ENCODE measurements at places on chromosomes 7 and 10. TPM values are rescaled to one million over a fixed set of nuclear protein-coding genes. Genes with fewer than 3 reads are reported as not detected.

DNA sequence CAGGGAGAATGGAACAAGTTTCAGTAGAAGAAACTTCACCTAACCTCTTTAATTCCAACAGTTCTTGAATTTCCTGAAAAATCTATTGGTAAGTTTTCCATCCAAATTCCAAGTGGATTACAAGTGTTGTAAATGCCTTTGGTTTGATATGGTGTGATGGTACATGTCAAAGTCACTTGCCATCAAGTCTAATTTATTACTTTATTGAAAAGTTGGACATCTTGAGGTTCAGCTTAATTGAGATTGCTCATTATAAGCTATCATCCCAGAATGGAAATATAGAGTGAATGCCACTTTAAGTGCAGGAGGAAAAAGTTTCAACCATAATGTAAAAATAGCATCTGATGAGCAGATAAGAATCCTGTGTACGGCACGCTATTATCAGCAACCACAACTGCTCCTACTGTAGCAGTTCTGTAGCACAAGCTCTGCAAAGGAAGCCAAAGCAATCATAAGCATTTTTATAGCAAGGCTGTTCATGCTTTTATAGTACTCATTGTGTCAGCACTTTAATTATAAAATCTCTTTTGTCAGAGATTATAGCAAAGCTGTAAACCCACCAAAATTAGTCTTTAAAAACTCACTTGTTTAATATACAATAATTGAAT is 991.8 kb upstream of the PHF14 start:
- no peak for DNase-seq

DNA sequence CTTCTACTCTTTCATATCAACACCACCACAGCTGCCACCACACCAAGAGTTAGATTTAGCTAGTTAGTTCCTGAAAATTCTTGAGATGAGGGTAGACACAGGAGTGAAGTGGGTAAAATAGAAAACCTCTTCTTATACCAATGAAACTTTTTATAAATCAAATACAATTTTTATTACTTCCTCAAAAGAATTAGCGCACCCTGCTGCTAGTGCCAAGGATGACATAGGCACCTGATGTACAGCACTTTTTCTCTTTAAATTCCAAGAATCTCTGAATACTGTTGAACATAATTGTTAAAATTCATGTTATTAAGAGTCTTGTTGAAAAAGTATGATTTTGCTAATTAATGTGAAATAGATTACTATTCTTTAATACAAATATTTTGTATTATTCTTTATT is 11.4 kb downstream of the ZWINT start:
- no peak for DNase-seq

DNA sequence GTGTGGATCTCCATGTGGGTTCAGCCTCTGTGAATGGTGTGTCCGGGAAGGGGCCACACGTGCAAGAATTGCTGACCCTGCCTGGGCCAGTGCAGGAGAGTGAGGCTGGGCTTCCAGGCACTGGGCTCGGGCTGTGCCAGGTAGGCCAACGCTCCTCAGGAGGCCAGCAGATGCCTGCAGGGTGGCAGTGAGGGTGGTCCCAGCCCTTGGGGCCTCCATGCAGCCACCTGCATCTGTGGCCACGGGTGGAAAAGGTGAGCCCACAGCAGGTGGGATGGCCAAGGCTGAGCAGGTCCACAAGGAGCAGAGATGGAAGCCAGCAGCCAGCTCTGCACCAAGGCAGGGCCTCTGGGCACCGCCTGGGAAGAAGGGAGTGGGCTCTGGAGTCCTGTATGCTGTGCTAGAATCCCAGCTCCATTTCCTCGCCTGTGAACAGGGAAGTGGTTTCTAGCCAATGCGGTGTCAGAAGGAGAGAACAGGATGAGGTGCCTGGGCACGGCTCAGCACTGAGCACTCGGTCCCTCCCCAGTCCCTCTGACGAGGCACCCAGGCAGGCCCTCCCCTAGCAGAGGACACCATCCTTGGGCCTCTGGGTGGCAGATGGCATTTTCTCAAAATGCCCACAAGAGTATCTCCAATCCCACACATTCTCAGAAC is 31.1 kb upstream of the RET start:
- DNase-seq, result no peak

Gene INMT
- 0.08 TPM for total RNA-seq

- no peak for DNase-seq
Observed at GRCh38 chr10:115045499-115045898, 47.7 kb upstream of the ATRNL1 start.

Gene GOLGA7B
- 0.03 TPM for total RNA-seq

DNA sequence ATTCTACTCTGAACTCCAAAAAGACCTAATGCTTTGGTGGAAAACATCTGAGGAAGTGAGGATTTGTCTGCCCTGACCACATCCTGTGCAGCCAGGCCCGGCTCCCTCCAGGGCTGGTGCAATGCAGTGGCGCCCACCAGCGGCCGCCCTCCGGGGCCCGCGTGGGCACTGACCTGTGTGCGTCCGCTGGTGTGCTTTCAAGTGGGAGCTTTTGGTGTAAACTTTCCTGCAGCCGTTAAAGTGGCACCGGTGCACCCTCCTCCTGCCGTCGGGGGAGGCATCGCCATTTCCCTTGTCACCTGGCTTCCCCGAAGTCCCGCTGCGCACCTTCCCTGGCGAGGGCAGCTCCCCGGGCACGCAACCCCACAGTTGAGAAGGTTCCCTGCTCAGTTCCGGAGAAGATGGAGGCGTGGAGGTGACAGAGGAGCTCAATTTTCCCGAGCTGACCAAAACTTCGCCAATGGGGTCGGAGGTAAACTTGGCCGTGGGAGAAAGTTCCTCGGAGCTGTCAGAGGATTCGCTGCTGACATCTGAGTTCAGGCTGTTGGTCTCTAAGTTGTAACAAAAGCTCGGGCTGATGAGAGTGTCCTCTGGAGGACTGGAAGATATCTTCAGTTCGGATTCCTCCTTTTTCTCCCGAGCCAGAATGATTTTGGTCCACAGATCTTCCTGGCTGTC is 3.4 kb downstream of the KLF6 start:
- peak; percentile 67 for DNase-seq

Gene PILRA
- 0.18 TPM for total RNA-seq

Gene NUPR2
- total RNA-seq, result not detected

Gene ITIH5
- 16.3 TPM for total RNA-seq

DNA sequence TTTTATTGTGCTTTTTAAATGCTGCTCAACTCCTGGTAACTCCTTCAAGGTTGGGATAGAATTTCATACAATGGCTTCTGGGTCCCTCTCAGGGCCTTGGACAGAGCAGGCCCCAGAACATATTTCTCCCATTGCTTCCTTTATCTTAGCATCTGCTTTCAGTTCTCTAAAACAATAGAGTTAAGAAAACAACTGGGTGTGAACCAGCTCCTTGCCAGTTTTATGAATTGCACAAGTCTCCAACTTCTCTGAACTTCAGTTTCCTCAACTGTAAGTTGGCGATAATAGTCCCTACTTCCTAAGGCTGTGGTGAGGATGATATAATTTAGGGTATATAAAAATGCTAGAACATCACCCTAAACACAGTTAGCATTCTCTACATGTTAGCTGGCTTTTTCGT is 77.0 kb upstream of the INHBA start:
- no peak for DNase-seq

- DNase-seq, result peak; percentile 37
Observed at GRCh38 chr10:24208661-24209431, at the start of gene KIAA1217. TSS of gene KIAA1217 (plus strand) at chr10:24209138. CDS start at chr10:24209194, 56 bp downstream.

DNA sequence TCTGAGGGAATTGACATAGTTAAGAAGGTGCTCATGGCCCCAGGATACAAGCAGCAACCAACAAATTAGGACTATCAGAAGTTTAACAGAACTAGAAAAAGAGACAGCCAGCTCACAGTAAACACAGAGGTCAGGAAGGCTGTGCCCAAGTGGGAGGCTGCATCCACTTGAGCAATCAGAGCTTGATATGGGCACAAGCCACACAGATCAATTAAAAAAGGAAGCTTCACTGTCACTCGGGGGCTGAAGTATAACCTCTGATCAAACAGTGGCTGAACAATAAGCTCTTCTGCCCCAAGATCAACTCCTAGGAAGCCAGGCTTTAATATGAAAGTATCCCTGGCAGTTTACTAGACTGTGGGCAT is 40.0 kb downstream of the ZNF438 start:
- DNase-seq, result no peak

GRCh38 chr10:17802976-17803375 is 6.2 kb upstream of the MRC1 start:
- DNase-seq, result no peak

GRCh38 chr10:13347043-13347499 is 1.0 kb downstream of the SEPHS1 start:
- no peak for DNase-seq

DNA sequence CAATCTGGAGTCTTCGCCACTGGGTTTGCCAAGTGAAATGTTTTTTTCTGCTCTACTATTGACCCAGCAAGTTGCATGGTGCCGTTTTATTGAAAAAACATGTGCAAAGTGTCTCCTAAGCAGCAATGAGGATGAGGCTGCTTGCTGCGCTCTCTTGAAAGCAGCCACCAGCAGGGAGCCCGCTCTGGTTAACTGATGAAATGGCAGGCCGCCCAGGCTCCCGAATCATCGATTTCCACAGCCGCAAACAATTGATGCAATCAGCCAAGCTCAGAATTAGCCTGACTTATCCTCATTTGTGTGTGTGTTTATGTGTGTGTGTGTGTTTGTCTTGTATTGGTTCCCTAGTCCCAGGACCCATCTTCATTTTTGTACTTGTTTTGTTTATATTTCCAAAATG is 22.2 kb upstream of the LYZL1 start:
- no peak for DNase-seq

GRCh38 chr7:159083698-159084068 is 61.0 kb downstream of the VIPR2 start:
- no peak for DNase-seq

Gene VSIR
- total RNA-seq, result 32.5 TPM

Gene GNAT3
- total RNA-seq, result not detected

Gene PMPCB
- total RNA-seq, result 66.1 TPM

Gene GRM3
- not detected for total RNA-seq

Gene IFIT1B
- total RNA-seq, result not detected

Gene TAS2R3
- total RNA-seq, result 0.18 TPM

Gene ZNF727
- total RNA-seq, result not detected

GRCh38 chr10:83952314-83952713 is 187.0 kb upstream of the GHITM start:
- no peak for DNase-seq

DNA sequence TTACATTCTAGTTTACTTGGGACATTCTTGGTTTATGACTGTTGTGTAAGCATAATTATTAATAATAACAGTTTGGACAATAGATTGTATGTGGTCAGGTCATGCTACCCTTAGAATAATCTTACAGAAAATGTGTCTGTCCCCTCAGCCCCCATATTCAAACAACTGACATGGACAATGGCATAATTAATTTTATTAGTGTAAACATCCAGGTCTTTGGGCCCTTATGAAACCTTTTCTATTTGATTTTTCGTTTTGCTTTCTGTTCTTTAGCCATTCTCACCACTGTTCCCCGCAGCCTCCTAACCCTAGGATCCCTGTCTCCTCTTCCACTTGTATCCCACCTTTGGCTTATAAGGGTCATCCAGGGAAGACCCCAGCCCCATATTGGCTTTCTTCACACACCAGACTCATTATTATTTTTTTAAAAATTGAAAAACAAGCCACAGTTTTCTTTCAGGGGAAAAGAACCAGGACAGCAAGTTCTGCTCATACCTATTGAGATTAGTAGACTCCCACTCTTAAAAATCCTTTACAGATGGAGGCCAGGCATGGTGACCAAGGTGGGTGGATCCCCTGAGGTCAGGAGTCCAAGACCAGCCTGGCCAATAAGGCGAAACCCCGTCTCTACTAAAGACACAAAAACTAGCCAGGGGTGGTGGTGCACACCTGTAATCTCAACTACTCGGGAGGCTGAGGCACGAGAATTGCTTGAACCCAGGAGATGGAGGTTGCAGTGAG is 11.5 kb downstream of the VIM start:
- no peak for DNase-seq

Gene PNLIPRP2
- total RNA-seq, result not detected

Gene MSMB
- not detected for total RNA-seq

Gene SEM1
- 110 TPM for total RNA-seq

Gene COL17A1
- not detected for total RNA-seq

Gene FAM25A
- total RNA-seq, result not detected

Gene POM121L12
- not detected for total RNA-seq

Gene CLDN3
- not detected for total RNA-seq

GRCh38 chr10:26857991-26858706 is 2.6 kb downstream of the ABI1 start:
- DNase-seq, result no peak

Gene SDK1
- total RNA-seq, result 8.7 TPM

DNA sequence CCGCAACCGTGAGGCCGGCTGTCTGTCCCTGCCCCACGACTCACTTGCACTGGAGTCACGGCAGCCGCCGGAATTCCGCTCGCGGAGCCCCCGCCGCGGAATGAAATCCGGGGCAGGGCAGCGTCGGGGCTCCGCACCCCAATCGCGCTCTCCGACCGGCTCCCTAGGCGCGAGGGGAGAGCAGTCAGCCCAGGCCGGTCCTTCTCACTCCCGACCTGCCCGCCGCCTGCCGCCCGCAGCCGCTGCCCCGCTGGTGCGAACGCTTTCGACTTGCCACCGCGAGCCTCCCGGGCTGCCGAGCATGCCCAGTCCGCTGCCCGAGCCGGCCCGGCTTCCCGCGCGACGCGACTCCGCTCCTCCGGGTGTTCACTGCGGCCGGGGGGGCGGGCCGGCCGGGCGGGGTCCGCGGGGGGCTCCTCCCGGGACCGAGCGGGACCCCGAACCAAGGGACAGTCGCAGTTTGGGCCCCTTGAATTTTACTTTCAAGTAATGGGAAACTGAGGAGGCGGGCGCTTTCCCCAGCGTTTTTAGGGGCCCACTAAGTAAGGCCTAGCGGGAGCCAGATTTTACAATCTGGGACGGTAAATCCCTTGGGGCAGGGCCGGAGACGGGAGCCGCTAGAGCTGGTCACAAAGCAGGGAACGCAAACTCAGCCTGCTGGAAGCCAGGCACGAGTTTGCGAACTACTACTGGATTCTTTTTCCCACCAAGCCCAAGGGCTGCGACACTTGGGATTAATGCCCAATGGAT is at the start of gene SGMS1:
Gene SGMS1 (minus strand): TSS at position 294 of the 750 bp plus-strand sequence. CDS start 279,842 bp downstream, outside the sequence.
- peak; percentile 86 for DNase-seq

Gene TMEM225B
- 1.1 TPM for total RNA-seq

Gene C10orf62
- not detected for total RNA-seq

Gene WEE2
- not detected for total RNA-seq

DNA sequence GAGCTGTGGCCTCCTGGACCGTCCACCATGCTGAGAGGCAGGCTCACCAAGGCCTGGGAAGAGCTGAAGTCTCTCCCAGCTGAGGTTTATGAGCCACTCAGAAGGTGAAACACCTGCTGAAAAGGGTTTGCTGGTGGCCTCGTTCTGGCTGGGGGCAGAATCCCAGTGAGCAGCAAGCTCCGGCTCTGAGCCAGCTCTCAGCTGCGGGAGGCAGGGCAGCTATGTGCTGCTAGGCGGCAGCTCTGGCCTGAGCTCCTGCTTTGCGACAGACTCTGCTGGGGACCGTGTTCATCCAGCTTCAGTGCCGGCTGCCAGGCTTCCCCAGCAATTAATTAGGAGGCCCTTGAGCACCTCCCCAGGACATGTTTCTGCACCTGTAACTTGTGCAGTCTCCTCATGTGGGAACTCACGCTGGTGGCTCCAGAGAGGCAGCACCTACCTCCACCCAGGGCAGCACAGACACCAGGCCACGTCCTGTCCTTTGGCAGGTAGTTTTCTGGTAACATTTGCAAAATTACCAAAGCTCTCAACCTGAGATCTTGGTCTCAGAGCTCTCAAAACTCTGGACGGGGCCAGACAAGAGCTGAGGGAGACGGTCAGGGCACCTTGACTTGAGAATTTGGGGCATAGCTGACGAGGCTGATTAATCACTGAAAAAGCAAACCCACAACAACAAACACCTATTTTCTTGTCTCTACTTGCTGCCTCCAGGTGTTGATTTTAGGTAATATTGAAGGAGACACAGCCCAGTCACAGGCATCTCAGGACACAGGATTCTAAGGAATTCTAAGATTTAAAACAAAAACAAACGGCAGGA is 185.0 kb downstream of the TCERG1L start:
- DNase-seq, result no peak
